ENCODE measurements at places on chromosomes 4 and X.

DNA sequence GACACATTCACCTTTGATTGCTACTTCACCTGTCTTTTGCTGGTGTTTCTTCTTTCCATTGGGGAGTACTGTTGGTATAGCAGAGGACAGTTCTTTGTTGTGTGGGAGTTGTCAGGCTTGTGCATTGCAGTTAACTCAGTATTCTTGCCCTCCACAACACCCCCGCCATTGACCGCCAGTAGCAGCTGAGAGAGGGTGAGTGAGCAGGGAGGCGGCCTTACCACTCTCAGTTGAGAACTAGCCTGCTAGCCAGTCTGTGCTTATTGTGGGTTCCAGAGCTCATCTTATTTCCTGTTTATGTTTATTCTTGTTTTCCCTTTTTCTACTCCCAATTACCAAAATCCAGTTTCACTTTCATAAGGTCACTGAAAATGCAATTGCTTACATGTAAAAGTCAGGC, 52.2 kb downstream of the STIM2 start:
- no peak for DNase-seq

GRCh38 chr4:76489686-76490161, 54.7 kb downstream of the SHROOM3 start:
- no peak for DNase-seq

DNA sequence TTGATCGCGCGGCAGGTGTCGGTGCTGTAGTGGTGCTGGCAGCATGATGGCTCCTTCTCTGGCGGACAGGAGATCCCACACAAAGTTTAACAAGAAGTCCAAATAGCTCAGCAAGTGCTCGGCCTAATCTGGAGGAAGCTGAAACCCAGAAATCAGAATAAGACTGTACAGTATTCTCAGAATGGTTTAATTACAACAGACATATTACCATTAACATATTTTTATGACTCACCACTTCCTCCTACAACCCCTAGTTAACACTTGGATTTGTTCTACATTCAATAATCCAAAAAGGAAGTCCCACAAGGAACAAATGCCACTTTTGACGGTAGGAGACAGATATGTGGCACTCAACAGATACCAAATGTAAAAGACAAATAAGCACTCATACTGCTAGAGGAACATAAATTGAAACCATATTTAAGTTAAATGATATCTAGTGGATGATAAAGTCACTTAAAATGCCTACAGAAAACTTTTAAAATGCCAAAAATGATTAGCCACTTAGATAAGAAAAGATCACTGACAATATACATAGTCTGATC, 91.2 kb downstream of the HUWE1 start:
- DNase-seq, result no peak

DNA sequence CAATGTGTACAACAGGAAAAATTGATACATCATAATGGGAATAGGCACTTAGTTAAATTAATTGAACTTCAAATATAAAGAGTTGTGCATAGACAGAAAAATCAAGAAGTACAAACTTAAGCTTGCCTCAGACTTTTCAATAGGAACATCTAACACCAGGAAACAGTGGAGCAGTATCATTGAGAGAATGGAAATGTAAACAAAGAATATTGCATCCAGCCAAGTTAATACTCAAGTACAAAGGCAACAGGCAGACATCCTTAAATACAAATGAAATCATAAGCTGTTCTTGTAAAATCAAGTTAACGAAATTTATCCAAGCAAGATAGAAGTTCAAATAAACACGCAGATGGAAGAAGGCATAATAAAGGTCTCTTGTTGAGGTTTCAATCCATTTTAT, 71.2 kb upstream of the TLR2 start:
- no peak for DNase-seq

- no peak for DNase-seq
Measured at GRCh38 chr4:181507180-181507835, 735.9 kb upstream of the TENM3 start.

DNA sequence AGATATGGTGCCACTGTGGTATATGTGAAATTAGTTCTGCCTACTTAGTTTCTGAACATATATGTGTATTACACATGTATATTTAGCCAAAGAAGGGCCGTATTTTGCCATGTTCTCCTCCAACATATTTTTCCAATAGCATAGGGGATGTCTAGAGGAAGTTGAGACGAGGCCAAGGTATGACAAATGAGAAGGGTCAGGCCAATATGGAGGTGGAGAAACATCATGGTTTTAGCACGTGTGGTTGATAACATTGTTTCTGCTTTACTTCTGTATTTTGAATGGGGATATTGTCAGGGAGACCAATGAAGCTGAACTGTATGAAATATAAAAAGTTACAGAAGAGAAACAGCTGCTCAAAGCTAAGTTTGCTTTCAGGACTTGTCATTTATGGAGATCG, 246.7 kb upstream of the TLL1 start:
- no peak for DNase-seq

- DNase-seq, result no peak
Measured at GRCh38 chr4:94032754-94033153, 174.9 kb upstream of the SMARCAD1 start.

- DNase-seq, result peak; percentile 28
Measured at GRCh38 chr4:74431113-74431826, 13.7 kb upstream of the AREG start.

DNA sequence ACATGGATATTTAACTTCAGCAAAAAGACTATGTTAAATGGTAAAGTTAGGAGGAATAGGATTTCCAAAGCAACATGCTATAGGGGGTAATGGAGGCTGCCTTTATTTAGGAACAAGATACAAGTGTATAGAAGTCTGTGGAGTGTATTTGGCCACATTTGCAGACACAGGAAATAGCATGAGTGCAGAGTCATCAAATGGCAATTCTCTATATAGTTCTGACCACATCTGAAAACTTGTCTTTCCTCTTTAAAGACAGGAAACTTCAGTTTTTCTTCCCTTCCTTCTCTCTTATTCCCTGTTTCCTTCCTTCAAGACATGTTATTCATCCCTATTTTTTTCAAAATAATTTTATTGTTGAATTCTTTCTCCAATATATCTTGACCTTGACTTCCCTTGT, 119.3 kb upstream of the PITX2 start:
- no peak for DNase-seq

DNA sequence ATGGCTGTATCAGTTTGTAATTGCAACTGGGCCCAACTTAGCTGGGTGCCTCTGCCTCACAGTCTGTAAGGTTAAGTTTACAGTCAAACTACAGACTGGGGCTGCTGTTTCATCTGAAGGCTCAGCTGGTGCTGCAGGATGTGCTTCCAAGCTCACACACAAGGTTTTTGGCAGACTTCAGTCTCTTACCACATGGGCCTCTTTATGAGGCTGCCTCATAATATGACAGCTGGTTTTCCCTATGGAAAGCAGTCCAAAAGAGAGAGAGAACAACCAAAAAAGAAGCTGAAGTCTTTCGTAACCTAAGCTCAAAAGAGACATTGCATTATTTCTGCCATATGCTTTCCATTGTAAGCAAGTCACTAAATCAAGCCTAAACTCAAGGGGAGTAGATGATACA, 271.7 kb downstream of the DCTD start:
- DNase-seq, result no peak

DNA sequence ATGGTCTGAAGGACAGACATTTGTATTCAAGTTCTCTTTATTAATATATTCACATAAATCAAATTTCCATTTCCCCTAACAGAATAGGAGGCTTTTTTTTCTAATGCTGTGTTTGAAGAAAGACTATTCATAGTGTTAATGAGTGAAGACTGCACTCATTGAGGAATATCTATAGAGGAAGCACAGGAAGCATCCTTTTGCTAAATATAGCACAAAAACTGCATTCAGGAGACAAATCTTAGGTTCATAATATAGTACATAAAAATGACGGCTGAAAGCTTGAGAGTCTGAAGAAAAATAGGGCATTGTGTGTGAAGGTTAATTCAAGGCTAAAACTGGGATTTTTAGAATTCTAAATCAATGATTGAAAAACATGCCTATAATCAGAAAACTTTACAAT, 50.4 kb upstream of the ANKRD50 start:
- DNase-seq, result no peak

- no peak for DNase-seq
Measured at GRCh38 chrX:124242131-124242530, 90.3 kb upstream of the TEX13D start.

DNA sequence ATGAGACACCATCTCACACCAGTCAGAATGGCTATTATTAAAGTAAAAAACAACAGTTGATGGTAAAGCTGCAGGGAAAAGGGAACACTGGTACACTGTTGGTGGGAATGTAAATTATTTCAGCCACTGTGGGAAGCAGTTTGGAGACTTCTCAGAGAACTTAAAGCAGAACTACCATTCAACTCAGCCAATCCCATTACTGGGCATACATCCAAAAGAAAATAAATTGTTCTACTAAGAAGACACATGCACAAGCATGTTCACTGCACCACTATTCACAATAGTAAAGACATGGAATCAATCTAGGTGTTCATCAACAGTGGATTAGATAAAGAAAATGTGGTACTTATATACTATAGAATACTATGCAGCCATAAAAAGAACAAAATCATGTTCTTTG, 135.0 kb downstream of the REELD1 start:
- no peak for DNase-seq

DNA sequence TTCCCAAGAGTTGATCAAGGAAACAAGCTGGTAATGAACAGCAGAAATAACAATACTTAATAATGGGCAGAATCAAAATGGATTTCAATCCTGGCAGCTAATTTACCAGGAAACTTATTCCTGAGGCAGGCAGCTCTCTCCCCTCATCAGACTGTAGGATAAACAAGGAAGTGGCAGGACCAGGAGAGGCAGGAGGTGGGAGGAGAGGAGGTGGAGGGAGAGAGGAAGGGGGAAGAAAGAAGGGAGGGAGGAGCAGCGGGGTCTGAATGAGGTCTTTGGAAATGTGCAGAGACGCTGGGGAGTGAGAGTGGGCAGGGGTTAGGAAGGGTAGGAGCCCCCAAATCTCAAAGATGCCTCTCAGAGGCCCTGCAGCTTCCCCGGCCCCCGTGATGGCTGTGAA, 231.5 kb downstream of the BCOR start:
- no peak for DNase-seq

GRCh38 chrX:68417651-68418050, 15.6 kb downstream of the OPHN1 start:
- DNase-seq, result no peak

DNA sequence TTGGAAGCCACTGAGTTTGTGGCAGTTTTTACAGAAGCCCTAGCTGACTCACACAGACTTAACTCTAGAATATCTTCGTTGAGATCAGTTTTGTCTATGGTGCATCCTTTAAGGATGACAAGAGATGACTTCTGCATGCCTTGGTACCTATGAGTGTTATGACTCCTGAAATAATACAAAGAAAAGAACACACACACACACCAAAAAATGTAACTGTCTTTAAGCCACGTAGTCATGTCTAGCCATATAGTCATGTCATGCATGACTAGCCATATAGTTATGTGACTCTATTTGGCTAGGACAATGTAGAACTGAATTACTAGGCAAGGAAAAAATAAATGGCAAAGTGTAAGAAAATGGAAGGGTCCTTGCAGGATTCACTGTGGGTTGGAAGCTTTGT, 447.8 kb downstream of the NLGN4X start:
- no peak for DNase-seq

DNA sequence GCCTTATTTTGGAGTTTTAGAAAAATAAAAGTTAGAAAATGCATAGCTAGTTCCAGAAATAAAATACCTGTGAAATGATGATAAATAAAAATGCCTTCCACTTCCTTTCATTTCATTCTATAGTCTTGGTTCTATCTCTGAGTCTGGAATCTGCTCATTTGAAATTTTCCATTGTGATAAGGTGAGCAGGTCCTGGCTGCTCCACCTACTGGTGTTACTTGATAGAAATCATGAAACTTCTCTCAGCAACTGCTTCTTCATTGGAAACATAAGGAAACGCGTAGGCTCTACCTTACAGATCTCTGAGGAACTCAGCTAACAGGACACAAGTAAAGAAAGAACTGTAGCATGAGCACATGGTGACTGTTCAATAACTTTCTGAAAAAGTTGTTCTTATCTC, 141.8 kb downstream of the DCHS2 start:
- no peak for DNase-seq

- DNase-seq, result no peak
Measured at GRCh38 chr4:165602621-165603020, 223.8 kb downstream of the CPE start.

DNA sequence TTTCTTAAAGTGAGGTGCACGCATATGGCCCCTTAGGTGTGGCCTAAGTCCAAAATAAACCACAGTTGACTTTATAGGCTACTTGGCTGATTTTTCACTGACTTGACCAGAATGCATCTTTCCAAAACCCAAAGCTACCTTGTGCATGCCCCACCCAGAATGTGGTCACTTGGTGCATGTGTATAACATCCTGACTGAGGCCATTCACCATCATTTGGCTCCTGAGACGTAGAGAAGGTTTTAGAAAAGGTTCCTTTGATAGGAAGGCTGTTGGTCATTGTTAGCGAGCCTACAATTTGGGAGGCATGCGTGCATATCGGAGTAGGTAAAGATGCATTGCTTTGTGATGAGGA, 84.6 kb downstream of the PLAC1 start:
- no peak for DNase-seq

GRCh38 chr4:25043548-25043947, 12.8 kb upstream of the LGI2 start:
- DNase-seq, result no peak

DNA sequence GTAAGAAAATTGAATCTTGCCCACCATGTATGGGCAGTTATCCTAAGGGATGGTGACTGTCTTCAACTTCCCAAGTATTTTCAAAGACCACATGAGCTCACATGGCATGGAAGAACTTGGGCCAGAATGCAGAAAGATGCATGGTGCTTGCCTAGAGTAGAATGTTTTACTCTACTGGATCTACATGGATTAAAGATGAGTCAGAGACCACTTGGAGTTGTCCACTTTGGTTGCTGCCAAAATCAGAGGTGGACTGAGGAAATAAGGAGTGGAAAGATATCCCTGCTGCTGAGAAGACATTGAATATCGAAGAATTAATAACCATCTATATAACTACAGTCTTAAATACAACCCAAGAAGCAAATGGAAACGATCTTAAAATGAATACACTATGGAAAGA, 498.1 kb downstream of the NLGN4X start:
- no peak for DNase-seq

GRCh38 chr4:80393246-80393969, 57.9 kb downstream of the CFAP299 start:
- no peak for DNase-seq

DNA sequence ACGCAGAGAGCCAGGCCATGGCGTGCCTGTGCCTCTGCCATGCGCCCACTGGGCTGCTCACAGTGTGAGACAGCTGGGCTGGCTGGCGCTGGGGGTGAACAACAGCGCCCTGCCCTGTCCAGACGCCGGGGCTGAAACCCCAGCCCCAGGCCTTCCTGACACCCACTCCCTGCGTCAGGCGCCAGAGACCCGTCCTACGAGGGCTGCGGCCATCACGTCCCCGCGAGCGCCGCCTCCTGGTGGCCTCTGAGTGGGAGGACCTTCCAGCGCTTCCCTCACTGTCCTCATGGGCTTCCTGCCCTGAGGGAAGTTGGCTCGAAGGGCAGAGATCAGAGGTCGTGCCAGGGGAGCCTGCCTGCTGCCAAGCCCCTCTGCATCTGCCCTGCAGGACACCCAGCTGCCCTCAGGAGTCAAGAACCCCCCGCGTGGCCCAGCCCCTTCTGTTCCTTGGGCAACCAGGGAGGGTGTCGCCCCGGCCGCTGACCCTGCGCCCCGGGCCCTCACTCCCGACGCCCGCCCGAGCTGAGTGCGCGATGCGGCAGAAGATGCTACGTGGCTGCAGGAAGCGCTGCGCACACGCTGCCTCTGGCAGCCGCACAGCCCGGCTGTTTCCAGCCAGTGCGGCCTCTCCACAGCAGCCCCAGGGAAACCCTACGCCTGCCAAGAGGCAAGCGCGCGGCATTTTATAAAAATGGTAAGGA, 16.2 kb downstream of the NELFA start:
- no peak for DNase-seq

Measured in bone marrow (tissue), 2 donors.